ENCODE measurements at places on chromosomes 6 and 20. TPM values are rescaled to one million over a fixed set of nuclear protein-coding genes. Genes with fewer than 3 reads are reported as not detected.

GRCh38 chr6:117600008-117600743 lies 2.1 kb downstream of the GOPC start:
- no peak for DNase-seq
- peak overlapping the region; percentile 98 for H3K4me3 ChIP-seq
- H3K36me3 ChIP-seq: peaks cover 45% of the 10 kb centered on the region
- H3K27me3 ChIP-seq: no peaks in the 10 kb centered on the region
- H3K4me1 ChIP-seq: no peaks in the 10 kb centered on the region

- H3K27ac ChIP-seq: no peak overlapping the region
- H3K27me3 ChIP-seq: no peaks in the 10 kb centered on the region
- no peak for DNase-seq
These were observed 73.9 kb upstream of the IPCEF1 start for GRCh38 chr6:154430481-154430919.

- DNase-seq: no peak
- H3K27ac ChIP-seq: no peak overlapping the region
- H3K4me3 ChIP-seq: no peak overlapping the region
- H3K4me1 ChIP-seq: peaks cover 22% of the 10 kb centered on the region
These were observed 21.8 kb upstream of the PRND start for GRCh38 chr20:4699957-4700356.

GRCh38 chr20:5570452-5570851 lies 179.7 kb upstream of the SHLD1 start:
- DNase-seq: no peak
- H3K27me3 ChIP-seq: no peaks in the 10 kb centered on the region
- no peaks in the 10 kb centered on the region for H3K4me1 ChIP-seq
- H3K27ac ChIP-seq: no peak overlapping the region
- peaks cover 29% of the 10 kb centered on the region for H3K36me3 ChIP-seq

SLC44A4 gene
- total RNA-seq: 3.3 TPM
